Right ventricle myocardium inferior (tissue), 1 donor: ENCODE measurements at places on chromosomes 16 and 17. TPM values are rescaled to one million over a fixed set of nuclear protein-coding genes. Genes with fewer than 3 reads are reported as not detected.

MLYCD gene
- 48.2 TPM for total RNA-seq

CCL7 gene
- not detected for total RNA-seq

MYH2 gene
- not detected for total RNA-seq

GRCh38 chr17:1733759-1734158, 8.9 kb upstream of the SERPINF2 start:
- no peak for DNase-seq

DNA sequence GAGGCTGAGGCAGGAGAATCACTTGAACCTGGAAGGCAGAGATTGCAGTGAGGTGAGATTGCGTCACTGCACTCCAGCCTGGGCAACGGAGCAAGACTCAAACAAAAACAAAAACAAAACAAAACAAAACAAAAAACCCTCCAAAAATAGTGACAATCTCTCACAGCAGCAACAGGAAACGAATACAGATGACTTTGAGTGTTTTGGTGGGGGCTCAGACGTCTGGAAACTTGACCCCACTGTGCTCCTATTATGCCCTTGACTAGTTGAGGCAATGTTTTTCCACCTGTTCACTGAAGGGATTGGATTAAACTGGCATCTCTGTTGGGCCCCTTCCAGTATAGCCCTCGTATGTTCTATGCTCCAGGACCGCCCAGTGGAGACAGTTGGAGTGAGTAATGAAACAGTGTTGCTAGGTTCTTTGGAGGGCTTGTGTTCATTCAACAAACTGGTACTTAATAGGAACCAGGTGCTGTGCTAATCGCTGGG, 167.0 kb downstream of the UTP18 start:
- DNase-seq: no peak

DNA sequence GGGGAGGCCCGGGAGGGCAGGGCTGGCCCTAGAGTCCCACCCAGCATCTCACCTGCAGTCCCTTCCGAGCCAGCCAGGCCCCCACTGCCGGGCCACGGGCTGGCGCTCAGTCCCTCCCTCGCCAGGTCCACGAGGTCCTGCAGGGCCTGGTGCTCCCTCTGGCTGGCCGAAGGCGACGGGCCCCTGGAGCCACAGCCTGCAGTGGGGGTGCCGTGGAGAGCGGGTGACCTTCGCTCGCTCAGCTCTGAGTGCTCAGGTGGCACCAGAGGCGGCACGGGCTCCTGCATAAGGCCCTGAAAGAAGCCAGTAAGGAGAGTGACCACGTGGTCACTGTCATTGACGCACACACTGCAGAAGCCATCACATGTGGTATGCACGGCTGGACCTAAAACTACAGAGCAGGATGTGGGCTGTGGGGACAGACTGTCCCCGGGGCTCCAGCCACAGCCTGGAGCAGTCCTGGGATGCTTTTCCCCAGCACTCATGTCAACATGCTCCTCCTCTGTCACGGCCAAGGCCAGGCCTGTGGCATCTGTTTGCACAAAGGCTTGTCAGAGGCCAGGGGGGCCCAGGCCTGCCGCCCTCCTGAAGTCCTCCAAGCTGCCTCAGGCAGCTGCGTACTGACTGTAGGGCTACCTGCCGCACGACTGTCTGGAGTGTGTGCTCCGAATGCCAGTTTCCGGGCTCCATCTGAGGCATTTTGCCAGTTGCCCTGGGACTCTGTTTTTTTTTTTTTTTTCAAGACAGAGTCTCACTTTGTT, 15.1 kb downstream of the SLX4 start:
- DNase-seq: no peak

DNA sequence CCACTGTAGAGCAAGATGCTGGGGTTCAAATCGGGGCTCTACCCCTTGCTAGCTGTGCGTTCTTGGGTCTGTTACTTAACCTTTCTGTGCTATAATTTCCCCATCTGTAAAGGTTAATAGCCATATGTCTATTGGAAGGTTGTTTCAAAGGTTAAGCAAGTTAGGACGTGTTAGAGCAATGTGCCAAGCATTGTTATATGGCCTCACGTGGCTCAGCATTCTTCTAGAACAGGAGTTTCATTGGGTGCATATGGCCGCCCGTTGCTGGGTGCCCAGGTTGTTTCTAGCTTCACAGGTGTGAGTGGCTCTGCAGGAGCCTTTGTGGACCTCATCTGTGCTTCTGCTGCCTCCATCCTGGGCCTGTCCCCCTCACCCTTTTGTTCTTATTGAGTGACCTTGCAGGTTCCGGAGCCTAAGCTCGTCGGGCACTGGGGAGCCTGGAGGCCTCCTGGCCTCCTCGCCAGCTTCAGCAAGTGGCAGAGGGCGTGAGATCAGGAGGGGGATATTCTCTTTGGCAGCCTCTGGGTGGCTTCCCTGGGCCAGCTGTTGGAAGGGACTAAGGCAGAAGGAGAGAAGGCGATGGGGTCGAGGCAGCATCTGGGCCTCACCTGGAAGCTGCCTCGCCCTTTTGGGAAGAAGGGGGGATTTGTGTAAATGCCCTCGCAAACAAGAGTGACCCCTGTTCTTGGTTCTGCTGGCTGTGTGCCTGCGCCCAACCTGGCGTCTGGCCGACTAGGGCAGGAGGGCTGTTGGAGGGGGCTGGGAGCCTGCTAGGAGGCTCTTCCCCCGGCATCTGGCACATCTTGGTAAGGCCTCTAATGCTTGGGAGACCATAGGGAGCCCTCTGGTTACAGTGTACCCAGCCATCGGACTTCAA, 80.2 kb upstream of the CIBAR2 start:
- no peak for DNase-seq

DNA sequence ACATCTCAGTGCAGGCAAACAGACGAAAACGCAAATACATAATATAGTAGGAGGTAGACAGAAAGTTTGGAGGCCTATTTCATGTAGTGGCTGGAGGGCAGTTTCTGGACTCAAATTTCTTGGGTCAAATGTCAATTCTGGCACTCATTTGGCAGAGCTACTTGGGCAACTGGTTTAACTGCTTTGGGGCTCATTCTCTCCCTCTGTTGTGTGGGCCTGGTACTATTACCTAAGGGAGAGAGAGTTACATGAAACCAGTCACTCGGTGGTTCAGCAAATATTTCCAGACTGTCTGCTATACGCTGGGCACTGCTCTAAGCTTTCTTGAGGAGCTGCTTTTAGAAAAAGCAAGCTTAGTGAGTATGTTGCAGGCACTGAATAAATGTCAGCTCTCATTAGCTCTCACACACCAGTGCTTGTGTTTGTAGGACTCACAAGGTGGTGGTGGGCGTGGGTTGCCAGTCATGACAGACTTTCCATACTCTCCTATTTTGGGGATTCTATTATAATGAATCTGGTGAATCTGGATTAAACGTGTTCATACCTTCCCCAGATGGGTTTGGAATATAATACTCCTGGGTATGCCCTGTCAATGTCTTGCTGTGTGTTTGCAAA, 1.8 kb upstream of the SHISA9 start:
- DNase-seq: no peak

DNA sequence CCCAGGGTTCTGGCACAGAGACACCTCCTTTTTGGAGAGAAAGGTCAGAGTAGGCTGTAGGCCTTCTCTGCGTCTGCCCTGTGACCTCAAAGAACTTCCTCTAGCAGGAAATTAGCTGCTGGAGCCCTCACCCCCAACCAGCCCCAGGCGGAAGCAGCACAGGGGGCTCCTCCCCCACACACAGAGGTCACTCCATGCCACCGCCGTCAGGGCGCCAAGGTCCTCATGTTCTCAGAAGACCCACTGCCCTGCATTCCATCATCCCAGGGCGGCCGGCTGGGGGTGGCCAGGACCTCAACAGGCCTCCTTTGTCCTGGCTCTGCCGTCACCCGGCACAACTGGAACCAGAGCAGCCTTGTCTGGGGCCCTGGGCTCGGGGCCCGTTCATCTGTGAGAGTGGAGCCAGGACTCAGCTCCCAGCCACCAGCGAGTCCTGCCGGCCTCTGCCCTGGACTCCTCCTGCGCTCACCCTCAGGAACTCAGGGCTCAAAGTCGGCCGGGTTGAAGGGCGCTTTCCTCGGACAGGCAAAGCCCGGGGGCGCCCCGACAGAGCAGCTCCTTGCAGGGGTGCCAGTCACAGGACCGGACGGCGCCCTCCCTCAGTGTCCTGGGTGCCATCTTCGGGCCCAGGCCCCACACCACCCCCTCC, 1.2 kb downstream of the TMC6 start:
- DNase-seq: peak; percentile 90

- DNase-seq: peak; percentile 69
Observed at GRCh38 chr17:78137392-78138203, 7.0 kb downstream of the TMC8 start.

DNA sequence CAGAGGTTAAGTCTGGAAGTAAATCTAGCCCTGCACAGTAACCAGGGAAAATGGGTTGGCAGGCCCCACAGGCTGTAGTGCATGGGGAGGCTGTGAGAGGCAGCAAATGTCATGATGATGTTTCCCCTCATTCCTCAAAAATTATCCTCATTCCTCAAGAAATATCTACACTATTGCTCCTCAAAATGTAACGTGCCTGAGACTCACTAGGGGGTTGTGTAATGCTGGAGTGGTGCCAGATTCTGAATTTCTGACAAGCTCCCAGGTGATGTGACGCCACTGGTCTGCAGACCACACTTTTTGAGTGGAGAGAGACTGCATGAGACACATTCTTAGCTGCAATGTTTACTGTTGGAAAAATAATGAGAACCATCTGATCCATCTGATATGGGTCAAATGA, 1.2 kb upstream of the MPP3 start:
- no peak for DNase-seq

GRCh38 chr17:75295201-75296158, 6.2 kb upstream of the SLC25A19 start:
- no peak for DNase-seq

- DNase-seq: no peak
Observed at GRCh38 chr17:72307836-72308235, 187.0 kb downstream of the SOX9 start.

DNA sequence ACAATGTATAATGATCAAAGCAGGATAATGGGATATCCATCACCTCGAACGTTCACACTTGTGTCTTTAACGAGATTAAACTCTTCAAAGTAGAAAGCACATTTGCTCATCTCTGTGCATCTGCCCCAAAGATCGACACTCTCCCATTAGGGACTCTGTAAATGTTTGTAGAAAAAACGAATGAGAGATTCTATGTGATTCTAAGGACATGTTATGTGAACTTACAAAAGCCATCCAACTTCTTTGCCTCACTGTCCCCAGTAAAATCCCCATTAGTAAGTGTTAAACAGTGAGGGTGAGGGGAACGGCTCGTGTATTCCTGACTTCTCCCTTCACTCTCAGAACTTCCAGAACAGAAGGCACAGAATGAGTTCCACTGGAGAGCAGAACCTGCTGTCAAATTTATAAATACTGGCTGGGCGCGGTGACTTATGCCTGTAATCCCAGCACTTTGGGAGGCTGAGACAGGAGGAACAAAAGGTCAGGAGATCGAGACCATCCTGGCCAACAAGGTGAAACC, 134.1 kb downstream of the WSCD1 start:
- DNase-seq: no peak

DNA sequence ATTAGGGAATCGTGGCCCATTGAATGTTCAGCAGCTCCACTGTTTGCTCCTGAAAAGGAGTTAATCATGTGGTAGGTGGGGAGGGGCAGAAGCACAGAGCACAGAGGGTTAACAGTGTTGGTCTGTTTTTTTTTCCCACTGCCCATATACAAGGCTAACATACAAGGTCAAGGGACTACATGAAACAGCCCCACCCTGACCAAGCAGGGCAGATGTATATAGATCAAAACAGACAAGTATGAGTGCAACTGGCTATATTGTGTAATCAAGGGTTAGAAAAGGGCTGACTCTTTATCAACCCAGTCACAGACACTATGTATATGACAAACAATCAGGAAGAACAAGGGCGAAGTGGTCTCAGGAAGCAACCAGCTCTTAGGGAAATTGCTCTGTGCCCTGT, 186.6 kb upstream of the CDH11 start:
- DNase-seq: no peak

- DNase-seq: peak; percentile 55
Observed at GRCh38 chr16:373848-374615, 3.7 kb upstream of the MRPL28 start.

GRCh38 chr17:47622180-47622549, 27.6 kb upstream of the KPNB1 start:
- no peak for DNase-seq

GRCh38 chr17:31414550-31414918, 23.1 kb downstream of the RAB11FIP4 start:
- DNase-seq: peak; percentile 28

DNA sequence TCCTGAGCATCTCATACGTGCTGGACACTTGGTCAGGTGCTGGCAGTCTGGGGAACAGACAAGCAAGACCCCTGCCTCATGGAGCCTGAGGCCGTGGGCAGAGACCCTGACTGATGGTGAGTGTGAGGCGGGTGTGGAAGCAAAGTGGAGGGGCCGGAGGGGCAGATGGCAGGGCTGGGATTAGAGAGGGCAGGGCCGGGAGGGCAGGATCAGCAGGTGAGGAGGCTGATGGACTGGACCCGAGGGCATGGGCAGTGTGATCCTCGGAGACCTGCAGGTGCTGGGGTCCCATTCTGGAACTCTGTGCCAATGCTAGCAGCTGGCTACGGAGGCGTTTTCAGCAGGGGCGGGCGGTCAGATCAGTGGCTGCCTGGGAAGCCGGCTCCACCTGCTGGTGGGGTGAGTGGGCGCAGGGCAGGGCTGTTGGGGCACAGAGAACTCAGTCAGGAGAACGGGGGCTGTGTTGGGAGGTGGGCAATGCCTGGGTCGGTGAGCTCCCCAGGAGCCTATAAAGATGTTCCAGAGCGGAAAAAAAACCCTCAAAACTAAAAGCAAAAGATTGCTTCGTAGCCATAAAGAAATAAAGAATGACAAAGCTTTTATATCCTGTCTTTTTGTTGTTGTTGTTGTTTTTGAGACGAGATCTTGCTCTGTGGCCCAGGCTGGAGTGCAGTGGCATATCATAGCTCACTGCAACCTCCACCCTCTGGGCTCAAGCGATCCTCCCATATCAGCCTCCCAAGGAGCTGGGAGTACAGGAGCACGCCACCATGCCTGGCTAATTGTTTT, 8.9 kb upstream of the C16orf74 start:
- DNase-seq: peak; percentile 77

- DNase-seq: peak; percentile 71
Observed at GRCh38 chr17:32007463-32008298, 498 bp downstream of the LRRC37B start.

- DNase-seq: no peak
Observed at GRCh38 chr16:73051961-73052360, 4.0 kb upstream of the ZFHX3 start.

- no peak for DNase-seq
Observed at GRCh38 chr17:28878981-28879380, 18.6 kb downstream of the FLOT2 start.

GRCh38 chr16:57112403-57113041, 20.1 kb downstream of the CPNE2 start:
- peak; percentile 27 for DNase-seq
